ENCODE measurements at places on chromosomes 12 and 14.
A peak's percentile ranks its signal among the peaks of the same experiment; 100 is the strongest.

GRCh38 chr14:64918216-64918615, 4.0 kb downstream of the CHURC1 start:
- no peak for DNase-seq

DNA sequence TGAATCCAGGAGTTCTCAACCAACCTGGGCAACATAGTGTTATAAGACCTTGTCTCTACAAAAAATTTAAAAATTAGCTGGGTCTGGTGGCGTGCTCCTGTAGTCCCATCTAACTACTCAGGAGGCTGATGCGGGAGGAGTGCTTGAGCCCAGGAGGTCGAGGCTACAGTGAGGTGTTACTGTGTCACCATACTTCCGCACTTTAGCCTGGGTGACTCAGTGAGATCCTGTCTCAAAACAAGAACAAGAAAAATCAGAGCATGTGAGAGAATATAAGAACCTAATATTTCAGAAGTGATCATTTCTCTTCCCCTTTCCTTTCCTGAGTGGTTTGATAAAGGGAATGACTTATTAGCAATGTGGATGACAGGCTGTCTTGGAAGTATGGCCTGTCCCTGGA, 9.5 kb downstream of the TRAF3 start:
- DNase-seq = no peak

GRCh38 chr12:43848786-43849185, 12.9 kb downstream of the TMEM117 start:
- no peak for DNase-seq

DNA sequence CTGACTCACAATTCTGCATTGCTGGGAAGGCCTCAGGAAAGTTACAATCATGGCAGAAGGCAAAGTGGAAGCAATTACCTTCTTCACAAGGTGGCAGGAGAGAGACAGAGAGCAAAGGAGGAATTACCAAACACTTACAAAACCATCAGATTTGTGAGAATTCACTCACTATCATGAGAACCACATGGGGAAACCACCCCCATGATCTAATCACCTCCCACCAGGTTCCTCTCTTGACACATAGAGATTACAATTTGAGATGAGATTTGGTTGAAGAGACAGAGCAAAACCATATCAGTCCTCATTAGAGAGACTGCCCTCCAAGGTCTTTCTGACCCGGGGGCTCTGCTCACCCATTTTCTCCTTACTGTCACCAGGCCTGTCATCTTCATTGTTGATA, 1582.3 kb upstream of the TMEM132C start:
- DNase-seq = no peak

- DNase-seq = peak; percentile 90
Observed at GRCh38 chr14:75277008-75277814, 1.4 kb upstream of the FOS start.

GRCh38 chr12:4227046-4227445, 46.5 kb upstream of the CCND2 start:
- no peak for DNase-seq

GRCh38 chr12:3342051-3342450, 149.0 kb upstream of the PRMT8 start:
- no peak for DNase-seq

DNA sequence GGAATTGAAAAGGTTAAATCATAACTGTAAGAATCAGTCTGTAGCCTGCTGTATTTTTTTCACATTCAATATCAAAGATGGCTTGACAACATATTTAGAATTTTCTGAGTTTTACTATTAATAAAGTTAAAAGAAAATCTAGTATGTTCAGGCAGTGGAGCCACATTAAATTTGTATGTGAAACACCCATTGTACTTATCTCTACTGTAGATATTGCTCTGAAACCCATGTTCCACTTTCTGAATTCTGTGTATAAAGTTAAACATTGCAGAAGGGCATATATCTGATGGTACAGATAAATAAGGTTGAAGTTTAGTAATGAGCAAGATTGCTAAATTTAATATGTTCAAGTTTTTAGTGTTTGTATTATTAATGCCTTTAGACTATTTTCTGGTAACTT, 172.7 kb downstream of the FOXA1 start:
- DNase-seq = no peak

Data from RWPE2 (cell line).